ENCODE measurements at places on chromosomes 13 and 19.
A peak's percentile ranks its signal among the peaks of the same experiment; 100 is the strongest.

- DNase-seq, result peak; percentile 83
Observed at GRCh38 chr19:3683405-3684053, 16.7 kb downstream of the PIP5K1C start.

- DNase-seq, result no peak
Observed at GRCh38 chr19:29084266-29084665, 128.7 kb downstream of the UQCRFS1 start.

DNA sequence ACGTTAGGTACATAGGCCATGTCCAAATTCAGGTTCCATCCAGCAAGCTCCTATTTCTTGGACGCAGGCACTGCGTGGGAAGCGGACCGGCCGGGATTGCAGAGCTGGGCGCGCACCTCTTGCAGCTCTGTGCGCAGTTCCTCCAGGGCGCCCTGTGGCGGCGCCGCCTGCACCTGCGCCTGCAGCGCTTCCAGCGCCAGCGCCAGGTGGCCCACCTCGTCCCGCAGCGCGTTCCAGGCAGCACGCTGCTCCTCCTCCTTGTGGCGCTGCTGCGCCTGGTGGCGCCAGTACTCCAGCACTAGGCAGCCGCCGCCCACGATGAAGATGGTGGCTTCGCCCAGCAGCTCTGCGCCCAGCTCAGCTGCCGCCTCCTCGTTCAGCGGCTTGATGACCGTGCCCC is 31.1 kb downstream of the OPA3 start:
- DNase-seq, result no peak

DNA sequence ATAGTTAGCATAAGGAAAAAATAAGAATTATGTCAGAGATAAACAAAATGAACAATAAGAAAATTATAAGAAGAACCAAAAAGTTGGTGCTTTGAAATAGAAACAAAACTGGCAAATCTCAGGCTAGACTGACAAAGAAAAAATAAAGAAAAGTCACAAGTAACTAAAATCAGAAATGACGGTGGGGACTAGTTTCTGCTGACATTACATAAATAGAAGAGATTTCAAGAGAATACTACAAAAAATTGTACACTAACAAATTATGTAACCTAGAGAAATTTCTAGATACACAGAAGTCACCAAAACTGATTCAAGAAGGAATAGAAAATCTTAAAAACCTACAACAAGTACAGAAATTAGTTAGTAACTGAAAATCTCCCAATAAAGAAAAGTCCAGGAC is 355.6 kb upstream of the SGCG start:
- no peak for DNase-seq

- peak; percentile 95 for DNase-seq
Observed at GRCh38 chr13:44309794-44310757, 63.5 kb upstream of the SERP2 start.

DNA sequence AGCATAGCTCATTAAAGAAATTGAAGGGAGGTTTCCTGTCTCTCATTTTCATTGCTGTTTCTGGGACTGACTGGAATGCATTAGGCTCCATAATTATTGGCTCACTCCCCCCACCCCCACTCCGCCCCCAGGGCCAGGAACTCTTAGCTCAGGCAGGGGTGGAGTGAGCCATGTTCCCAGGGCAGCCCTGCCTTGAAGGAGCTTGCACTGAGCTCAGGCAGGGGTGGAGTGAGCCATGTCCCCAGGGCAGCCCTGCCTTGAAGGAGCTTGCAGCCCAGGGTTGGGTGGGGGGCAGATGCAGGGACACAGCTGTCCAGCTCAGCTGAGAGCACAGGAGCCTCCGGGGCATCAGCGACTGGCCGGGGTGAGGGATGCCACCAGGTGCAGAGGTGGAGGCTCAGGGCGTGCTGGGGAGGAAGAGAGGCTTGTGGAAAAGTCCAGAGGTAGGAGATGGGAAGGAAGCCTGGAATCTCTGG is 39.1 kb upstream of the TFDP1 start:
- DNase-seq, result no peak

GRCh38 chr19:48868114-48868886 is at the start of gene PLEKHA4:
TSS of gene PLEKHA4 (minus strand) at chr19:48868617. CDS start at chr19:48867620, 997 bp downstream.
- peak; percentile 67 for DNase-seq

DNA sequence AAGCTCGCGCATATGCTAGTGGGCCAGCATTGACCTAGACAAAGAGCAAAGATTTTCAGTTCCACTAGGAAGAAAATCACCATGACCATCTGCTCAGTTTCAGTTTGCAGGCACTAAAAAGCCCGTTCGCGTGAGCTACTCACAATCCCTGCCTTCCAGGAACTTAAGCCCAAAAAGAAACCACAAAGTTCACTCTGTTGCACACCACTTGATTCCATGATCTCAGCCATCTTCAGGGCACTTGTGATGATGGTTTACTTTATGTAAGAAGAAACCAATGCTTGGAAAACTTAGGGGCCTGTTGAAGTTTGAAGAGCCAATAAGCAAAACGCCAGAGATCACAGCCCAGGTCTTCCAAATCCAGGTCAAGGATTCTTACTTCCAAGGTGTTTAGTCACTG is 45.0 kb upstream of the SLC15A1 start:
- DNase-seq, result no peak

DNA sequence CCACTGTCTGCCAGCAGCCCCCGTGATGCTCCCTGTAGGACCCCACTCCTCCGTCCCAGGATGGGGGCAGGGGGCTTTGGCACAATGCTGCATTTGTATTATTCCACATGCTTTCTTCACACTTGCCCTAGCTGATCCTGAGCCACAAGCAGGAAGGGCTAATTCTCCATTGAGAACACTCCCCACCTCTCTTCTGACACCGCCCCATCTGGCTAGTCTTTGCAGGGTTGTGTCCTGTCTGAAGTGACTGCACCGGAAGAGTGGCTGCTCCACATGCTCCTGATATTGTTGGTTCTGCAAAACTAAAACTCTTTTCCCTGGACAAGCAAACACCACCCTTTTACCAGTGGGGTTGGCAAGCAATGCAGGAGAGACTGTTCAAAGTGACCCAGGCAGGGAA is 18.0 kb downstream of the ZNF574 start:
- no peak for DNase-seq

GRCh38 chr13:29594303-29594709 is 1.2 kb downstream of the SLC7A1 start:
- DNase-seq, result peak; percentile 76

DNA sequence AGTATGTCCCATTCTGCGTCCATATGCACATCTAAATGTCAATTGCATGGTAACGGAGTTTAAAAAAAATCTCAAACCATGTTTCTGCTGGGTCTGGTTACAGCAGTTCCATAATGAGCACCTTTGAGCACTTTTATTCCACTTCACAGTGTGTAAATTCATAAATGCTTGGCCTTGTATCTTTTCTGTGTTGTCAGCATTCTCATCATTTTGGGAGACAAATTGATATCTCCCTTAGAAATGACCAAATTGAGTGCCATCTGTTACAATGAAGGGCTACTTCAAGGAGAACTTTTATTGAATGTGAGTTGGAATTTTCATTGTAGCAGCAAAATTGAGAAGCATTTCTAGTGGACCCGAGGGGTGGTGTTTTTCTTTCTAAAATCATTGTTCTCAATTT is 432.9 kb upstream of the PCDH9 start:
- DNase-seq, result no peak

Measured in MCF 10A (cell line).